CD4-positive, alpha-beta T cell treated with Interleukin-15 for 4 hours (primary cell): ENCODE measurements at places on chromosomes 7 and 10.

DNA sequence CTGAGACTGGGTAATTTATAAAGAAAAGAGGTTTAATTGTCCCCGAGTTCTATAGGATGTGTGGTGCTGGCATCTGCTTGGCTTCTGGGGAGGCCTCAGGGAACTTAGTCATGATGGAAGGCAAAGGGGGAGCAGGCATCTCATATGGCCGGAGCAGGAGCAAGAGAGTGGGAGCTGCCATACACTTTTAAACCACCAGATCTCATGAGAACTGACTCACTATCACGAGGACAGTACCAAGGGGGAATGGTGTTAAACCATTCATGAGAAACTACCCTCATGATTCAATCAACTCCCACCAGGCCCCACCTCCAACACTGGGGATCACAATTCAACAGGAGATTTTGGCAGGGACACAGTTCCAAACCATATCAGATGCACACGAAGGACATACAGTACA lies 199.9 kb upstream of the DPP6 start:
- DNase-seq: no peak

DNA sequence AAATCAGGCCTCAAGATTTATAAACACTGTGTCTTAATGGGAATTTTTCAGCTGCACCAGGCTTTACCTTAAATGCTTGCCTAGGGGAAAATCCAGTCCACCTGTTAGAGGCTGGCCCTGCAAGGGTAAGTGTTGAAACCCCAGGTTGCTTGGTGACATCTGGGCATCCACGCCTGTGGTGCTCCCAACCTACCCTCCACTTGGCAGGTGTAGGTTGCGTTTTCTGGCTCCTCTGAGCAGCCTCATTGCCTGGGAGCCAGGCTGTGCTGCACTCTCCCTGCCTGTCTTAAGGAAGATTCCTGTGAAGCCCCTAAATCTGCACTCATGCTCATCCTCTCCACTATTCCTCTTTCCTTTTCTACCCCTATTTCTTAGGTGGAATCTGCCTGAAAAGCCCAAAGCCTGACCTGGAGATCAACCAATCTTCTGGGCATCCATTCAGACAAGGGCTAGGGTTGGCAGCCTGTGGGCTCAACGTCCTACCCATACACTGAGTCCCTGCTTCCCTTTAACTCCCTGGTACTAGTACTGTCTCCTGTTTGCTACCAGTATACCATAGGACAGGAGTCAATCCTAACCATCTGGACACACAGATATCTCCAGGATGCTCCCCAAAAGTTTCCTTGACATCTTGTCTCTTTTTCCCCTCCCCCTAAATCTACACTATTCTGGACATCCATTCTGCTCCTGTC lies 150.4 kb downstream of the PDE1C start:
- no peak for DNase-seq

DNA sequence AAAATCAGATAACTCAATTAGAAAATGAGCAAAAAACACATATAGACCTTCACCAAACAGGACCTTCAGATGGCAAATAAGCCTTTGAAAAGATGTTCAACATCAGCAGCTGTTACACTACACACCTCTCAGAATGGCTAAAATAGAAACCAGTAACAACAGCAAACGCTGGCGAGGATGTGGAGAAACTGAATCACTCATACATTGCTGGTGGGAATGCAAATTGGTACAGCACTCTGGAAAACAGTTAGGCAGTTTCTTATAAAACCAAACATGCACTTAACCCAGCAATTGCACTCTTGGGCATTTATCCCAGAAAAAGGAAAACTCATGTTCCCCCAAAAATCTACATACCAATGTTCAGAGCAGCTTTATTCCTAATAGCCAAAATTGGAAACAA lies 37.7 kb upstream of the SMARCD3 start:
- DNase-seq: no peak

DNA sequence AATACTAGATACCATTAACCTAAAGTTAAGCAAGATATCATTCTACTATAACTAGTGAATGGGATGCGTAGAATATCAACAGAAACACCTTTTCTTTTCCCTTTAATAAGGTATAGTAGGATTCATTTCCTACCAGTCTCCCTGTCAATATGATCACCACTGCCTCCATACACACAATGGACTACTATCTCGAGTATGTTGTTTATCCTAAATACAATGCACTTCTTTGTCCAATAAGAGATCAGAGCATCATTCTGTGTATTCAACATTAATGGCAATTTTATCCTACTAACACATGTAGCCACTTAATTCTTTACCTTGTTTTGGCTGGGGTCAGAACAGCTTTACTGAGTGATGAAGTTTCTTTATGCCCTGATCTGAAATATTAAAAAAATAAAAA lies 276.3 kb downstream of the TFEC start:
- DNase-seq: no peak

DNA sequence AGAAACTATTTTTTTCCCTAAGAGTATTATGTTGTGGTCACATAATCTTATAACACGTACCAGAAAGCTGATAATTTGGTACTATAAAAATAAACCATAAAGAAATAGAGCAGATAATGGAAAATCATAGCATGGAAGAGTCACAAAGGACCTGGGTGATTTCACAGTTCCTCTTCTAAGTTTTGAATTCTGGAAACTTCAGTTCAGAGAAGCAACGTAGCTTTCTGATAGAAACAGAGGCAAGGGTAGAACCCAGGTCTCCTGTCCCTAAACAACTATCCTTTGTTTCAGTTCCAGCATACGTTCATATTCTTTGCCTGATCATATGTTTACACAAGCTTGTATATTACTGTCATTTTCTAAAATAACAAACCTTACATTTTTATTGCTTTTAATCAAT lies 47.9 kb downstream of the MRC1 start:
- DNase-seq: no peak

- no peak for DNase-seq
These were observed 62.6 kb downstream of the CUL2 start for GRCh38 chr10:35027567-35027966.

GRCh38 chr7:129313282-129313681 lies 88.5 kb downstream of the AHCYL2 start:
- no peak for DNase-seq
